ENCODE measurements at places on chromosomes 2 and 18.

- no peak for DNase-seq
Measured at GRCh38 chr2:72993147-72993932, 76.0 kb downstream of the EMX1 start.

GRCh38 chr2:143217512-143218115 lies 88.4 kb downstream of the ARHGAP15 start:
- DNase-seq, result no peak

DNA sequence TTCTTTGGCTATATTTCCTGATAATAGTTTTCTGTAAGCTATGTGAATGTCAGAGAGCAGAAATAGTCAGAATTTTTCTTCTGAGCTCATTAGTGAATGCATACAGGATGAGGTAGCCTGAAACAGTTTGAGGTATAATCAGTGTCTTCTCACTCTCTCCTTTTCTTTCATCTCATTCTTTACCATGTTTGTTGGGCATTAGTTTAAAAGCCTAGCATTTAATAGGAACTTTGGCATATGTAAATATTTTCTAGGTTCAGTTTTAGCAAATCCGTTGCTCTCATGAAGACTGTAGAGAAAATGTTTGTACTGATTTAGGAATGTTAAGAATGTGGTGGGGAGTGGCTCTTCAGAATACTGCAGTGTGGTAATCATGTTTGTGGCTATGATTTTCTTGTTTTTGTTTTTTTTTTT lies 119.4 kb downstream of the PARD3B start:
- no peak for DNase-seq

DNA sequence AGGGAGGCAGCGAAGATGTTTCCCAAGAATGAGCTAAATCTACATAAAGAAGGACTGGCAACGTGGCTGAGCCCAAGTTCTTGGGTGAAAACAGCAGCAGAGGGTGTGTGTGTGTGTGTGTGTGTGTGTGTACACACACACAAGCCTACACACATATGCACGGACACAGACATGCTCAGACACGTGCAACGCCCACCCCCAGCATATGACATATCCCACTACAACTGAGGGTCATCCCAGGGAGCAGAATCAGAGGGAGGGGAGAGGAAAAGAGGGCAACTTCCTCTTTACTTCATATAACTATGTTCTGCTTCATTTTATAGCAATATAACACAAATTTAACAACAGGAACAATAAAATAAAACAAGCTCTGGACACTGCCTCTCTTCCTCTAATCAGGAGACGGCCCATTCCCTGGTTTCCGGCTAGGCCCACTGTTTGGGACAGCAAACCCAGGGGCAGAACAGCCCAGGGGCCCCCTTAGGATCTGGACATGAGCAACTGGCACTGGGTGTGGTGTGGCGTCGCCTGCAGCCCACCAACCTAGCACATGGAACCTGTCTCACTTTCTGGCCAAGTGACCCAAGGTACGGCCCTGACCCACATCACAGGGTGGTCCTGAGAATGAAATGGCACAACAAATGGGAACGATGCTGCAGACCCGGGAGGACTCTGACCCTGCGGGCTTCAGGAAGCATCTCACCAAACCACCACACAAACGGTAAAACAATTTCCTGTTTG lies 25.0 kb downstream of the FAM178B start:
- DNase-seq, result no peak

DNA sequence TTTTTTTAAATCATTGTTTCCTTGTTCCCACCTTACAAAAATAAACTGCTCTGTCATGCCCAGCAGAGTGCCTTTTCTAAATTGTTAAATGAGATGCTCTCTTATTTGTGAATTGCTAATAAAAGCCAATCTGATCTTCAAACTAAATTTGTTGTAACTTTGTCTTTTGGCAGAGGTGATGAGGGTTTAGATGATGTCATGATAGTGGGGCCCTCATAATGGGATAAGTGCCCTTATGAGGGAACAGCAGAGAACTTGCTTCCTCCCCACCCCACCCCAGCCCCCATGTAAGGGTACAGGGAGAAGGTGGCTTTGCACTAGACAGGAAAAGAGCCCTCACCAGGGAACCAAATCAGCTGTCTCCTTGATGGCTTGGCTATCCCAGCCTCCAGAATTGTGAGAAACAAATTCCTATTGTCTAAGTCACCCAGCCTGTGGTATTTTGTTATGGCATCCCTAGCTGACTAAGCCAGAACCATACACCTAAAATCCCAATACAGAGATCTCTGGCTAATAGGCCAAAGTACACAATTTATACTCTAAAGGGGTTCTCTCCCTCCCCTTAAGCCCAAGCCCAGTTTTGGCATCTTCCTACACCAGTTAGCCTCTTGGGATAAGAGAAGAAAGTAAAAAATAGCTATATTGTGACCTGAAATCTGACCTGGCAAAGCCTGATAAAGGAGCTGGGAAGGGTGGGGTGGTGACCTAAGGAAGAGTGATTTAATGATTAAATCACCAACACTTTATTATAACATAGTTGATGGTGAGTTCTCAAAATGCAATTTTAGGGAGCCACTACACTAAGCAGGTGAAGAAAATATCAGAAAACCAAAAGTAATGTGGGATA lies 40.3 kb upstream of the HNRNPA3 start:
- DNase-seq, result no peak

DNA sequence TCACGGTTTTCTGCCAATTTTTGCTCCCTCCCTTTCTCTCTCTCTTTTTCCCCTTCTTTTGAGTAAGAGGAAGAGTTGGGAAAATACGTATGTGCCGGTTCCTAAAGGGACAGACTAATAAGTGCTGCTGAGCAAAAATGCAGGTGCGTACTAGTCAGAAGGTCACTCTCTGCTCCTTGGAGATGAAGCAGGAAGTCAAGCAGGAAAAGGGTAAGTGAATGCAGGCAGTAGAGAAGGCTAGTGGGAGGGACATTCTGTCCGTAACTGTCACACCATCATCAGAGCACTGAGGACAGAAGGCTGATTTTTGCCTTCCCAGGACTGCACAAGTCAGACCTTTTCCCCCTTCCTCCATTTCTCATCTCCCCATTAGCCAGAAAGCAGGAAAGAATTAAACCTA lies 105.7 kb downstream of the CDH2 start:
- no peak for DNase-seq

- no peak for DNase-seq
Measured at GRCh38 chr2:95315801-95316411, 18.8 kb downstream of the KCNIP3 start.

DNA sequence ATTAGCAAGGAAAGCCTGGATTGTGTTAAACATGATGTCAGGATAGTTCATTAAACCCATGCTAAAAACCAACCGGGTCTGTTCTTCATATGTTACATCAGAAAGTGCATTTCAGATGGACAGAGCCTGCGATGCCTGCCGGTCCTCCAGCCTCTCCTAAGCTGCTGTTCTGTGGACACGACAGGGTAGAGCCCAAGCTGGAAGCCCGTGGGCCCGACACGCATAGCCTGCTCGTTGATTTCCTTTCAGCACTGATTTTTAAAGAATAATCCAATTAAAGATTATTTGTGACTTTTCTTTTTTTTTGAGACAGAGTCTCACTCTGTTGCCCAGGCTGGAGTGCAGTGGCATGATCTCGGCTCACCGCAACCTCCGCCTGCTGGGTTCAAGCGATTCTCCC lies 797 bp downstream of the OR6B3 start:
- no peak for DNase-seq

DNA sequence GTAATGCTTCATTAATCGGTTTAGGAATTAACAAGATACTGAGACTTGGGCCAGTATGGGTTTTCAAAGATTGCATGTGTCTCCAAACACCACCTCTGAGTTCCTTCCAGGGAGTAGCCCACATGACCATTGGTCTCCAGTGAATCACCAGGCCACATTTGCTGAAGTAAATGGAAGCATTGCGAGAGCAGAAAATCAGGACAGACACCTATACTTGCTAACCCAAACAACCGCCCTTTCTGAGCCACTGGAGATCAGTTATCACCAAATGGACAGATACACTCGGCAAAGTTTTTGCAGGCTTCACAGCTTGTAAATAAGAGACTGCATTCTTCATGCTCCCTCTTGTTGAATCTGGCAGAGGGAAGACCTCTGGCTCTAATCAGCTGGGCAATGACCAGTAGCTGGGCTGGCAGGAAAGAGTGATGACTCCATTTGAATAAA lies 40.9 kb downstream of the GATA6 start:
- DNase-seq, result no peak

DNA sequence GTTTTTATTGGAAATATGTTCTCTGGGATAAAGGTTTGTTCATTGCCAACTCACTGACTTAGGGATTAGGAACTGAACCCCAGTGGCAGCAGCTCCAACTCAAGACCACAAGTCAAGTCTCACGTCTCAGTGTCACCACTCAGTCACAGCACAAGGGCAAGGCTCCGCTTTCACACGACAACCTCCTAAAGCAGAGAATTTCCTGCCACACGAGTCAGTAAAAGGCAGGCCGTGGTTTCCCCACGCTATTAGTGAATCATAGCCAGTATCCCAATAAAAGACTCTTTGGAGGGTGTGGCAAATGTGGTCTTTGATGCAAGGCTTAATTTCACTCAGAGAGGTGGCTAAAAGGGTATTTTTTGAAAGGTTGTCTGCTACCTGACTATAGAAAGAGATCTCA lies 57.6 kb downstream of the PIEZO2 start:
- no peak for DNase-seq

DNA sequence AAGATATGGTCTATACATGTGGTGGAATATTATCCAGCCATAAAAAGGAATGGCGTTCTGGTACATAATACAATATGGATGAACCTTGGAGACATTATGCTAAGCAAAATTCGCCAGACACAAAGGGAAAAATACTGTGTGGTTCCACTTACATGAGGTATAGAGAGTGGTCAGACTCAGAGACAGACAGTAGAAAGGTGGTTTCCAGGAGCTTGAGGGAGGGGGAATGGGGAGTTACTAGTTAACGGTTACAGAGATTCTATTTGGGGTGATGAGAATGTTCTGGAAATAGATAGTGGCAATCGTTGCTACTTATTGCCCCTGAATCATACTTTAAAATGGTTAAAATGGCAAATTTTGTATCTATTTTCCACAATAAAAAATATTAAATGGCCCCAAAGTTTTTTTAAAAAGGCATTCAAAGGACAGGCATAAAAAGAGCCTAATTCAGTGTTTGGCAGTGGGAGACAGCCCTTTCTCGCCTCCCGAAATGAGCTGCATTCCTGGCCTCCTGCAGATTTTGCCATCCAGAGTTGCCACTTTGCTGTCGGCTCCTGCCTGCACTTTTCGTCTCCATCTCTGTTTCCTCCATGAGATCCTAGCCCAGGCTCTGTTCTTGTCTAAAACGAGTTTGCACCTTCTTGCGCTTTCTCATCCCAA lies 13.5 kb downstream of the TNFRSF11A start:
- no peak for DNase-seq

- no peak for DNase-seq
Measured at GRCh38 chr2:233982421-233983121, 65.4 kb downstream of the TRPM8 start.

DNA sequence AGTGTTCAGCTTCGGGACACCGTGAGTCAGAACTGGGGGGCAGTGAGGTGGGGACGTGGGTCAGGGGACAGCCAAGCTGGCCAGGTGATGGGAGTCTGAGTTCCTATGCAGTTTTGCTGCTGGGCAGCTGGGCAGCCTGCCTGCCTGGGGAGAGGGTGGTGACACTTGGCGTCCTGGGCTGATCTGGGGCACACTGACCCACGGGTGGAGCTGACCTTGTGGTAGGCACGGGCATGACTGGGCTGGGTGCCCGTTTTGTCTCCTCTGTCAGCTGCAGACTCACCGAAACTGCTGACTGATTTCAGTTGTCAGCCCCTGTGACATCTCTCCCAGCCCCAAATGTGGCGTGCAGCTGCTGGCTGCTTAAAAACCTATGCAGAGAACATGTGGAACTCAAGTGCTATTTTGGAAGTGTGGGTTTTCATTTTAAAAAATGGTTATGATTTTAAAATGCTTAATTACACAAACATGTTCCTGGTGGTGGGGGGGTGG lies 32.6 kb upstream of the E2F6 start:
- no peak for DNase-seq
